ENCODE measurements at places on chromosomes 5 and 9. TPM values are rescaled to one million over a fixed set of nuclear protein-coding genes. Genes with fewer than 3 reads are reported as not detected.

DNA sequence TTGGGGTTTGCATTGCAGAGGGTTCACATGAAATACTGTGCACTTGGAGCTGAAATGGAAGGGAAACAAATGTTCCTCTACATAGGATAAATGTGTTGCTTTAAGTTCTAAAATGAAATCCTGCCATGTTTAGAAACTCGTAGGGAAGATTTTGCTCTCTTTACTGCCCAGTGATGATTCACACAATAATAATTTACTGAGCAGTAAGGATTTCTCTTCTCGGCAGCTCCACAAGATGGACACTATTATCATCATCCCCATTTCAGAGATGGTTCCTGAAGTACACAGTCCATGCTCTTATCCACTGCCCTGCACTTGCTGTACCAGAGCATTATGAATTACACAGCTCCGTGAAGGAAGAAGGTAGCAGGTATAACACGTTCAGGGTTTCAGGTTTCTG, 4.1 kb downstream of the HACD4 start:
- no peak for ATAC-seq

GRCh38 chr5:80206282-80206681, 49.6 kb downstream of the SERINC5 start:
- no peak for ATAC-seq

DNA sequence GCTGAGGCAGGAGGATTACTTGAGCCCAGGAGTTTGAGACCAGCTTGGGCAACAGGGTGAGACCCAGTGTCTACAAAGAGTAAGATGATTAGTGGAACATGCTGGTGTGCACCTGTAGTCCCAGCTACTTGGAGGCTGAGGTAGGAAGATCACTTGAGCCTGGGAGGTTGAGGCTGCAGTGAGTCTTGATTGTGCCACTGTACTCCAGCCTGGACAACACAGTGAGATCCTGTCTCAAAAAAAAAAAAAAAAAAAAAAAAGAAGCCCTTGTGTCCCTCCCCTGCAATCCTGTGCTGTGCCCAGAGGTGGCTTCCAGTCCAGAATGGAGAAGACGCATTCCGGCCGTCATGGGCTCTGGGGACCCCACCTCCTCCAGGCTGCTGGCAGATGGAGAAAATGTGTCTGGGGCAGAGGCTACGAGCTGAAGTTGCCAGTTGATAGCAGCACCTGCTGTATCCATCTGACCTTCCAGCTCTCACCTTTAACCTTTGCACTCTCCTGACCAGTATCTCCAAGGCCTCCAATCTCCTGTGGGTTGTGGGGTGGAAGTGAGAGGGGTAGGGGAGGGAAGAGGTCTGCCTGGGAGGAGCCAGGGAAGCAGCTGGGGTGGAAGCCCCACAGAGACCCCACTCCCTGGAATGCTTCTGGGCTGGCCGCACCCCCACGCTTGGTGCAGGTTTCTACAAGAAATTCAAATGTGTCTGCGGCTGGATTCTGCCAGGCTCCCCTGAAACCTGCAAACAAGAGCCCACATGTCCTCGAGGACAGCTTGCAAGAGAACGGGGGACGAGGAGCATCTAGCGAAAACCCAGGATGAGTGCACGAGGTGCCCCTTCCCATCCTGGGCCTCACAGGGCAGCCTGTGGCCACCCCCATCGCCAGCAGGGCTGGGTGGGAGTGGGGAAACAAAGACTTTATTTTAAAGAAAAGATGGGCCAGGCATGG, 148.3 kb upstream of the IER5L start:
- ATAC-seq: no peak

DNA sequence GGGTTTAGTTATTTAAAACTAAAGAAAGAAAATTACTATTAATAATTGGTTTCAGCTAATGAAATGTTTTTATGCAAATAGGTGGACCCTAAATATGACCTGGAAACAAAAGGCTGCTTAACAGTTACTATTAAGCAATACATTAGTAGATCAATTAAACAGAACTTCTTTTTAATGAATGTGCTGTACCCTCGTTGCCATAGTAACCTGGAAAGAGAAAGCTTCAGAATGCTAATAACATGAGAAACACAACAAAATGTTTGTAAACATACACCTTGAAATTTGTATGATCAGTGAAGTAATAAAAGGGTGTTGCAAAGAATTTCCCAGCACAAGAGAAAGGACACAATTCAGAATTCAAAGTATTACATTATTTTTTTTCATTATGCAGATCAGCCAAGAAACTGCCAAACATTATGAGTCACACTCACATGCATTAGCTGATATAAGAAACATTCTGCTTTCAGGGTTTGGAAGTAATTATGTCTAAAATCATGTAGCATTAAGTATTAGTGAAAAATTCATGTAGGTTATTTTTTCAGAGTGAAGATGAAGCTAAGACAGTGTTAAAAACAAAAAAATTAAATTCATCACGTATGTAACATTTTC, 348.3 kb downstream of the ISL1 start:
- no peak for ATAC-seq

DNA sequence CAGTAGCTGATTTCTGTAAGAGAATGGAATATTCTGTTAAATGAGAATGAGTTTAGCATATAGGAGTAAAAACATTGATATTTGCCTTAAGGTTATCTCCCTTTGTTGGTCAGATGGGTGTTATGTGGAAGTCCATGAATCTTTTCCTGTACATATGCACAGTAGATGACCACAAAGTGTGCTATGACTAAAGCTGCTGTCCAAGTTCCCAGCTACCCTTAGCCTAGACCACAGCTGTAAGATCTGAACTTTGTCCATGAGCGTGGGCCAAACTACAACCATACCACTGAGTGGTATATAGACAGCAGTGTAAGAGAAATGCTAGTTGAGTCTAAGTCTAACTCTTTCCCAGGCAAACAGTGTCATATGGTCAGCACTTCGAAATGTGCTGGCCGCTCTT, 48.8 kb downstream of the CD180 start:
- ATAC-seq: no peak

GRCh38 chr9:93578844-93579243, 2.5 kb downstream of the PHF2 start:
- ATAC-seq: no peak

DNA sequence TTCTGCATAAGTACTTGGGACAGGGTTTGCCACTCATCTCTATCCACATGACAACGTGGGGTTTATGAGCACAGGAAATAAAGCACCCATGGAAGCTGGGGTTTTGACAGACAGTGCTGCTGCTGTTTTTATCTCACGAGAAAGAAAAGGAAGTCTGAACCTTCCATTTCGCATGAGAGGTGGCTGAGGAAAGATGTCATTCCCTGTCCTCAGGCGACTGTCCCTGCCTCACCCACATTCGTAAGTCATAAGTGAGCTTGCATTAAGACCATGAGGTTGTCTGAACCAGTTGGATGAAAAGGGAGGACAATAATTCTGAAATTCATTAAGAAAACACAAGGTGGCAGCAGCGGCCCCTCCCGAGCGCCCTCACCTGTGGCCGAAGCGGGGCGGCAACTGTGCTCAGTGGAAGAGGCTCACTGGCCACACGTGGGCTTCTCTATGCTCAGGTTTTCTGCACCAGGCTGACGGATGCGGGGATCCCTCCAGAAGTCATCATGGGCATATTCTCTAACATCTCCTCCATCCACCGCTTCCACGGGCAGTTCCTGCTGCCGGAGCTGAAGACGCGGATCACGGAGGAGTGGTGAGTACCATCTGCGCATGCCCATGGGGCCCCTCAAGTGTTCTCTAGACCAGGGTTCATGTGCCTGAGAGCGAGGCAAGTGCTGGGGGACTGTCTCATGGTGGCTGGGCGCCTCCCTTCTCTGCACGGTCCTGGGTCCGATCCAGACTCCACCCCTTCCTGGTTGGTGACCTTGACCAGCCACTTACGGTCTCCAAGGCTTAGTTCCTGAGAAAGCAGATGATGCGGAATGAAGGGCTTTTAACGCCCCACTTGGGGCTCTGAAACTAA, 54.7 kb upstream of the SUSD3 start:
- ATAC-seq: peak; percentile 80

DNA sequence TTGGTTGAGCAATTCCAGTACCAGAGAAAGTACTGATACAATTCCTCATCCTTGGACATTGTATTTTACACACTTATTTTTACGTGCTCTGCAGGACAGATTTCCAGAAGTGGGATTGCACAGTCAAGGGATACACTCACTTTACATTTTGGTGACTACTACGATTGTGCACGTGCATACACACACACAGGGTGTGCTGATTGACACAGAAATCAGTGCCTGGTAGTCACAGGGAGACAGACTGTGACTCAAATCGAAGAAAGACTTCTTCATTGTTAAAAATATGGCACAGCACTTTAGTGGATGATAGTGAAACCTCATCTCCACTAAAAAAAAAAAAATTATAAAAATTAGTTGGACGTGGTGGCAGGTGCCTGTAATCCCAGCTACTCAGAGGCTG, 1.5 kb downstream of the GARIN3 start:
- ATAC-seq: no peak

- no peak for ATAC-seq
Observed at GRCh38 chr9:12954441-12954840, 179.6 kb downstream of the LURAP1L start.

GRCh38 chr5:23591250-23591649, 83.8 kb downstream of the PRDM9 start:
- no peak for ATAC-seq

- peak; percentile 32 for ATAC-seq
Observed at GRCh38 chr5:146137967-146138403, 32.6 kb upstream of the PLAC8L1 start.

DNA sequence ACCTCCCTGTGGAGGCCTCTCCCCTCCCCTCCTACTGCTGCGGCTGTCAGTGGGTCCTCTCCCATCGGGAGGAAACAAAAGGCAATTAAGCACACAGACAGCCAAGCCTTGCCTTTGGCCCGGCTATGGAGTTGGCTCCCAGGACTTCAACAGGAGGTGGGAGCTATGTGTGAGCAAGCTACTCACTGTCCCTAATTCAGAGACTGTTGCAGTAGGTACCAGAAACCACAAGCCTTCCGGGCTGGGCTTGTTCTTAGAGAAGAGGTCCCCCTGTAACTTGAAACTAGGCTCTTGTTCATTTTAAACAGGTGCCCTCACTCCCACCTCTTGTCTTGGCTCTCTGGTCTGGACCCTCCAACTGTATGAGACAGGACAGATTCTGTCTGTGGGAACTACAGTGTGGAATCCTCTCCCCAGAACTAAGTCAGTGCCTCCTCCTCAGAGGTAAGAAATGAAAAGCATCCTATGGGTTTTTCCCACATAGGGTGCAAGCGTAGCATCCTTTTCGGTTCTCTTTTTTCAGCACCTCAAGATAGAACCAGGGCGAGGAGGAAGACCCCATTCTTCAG, 561.1 kb downstream of the EBF1 start:
- no peak for ATAC-seq

DNA sequence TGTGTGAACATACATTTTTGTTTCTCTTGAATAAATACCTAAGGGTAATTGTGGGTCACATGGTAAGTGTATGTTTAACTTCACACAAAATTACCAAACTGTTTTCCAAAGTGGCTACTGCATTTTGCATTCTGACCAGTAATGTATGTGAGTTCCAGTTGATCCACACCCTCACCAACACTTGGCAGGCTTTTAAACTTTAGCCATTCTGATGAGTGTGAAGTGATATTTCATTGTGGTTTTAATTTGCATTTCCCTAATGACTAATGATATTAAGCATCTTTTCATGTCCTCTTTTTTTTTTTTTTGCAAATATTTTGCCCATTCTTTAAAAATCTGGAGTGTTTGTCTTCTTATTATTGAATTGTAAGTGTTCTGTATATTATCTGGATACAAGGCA, 53.5 kb upstream of the MAST4 start:
- ATAC-seq: no peak

- no peak for ATAC-seq
Observed at GRCh38 chr5:171588790-171589189, 169.3 kb downstream of the FGF18 start.

- peak; percentile 14 for ATAC-seq
Observed at GRCh38 chr9:137085920-137086530, 760 bp upstream of the MAN1B1 start.

- ATAC-seq: no peak
Observed at GRCh38 chr5:19855453-19855852, 132.5 kb downstream of the CDH18 start.

The SLC36A2 gene
- total RNA-seq: not detected

The EIF4E1B gene
- not detected for total RNA-seq

The CEP72 gene
- total RNA-seq: 8.2 TPM

The IL5 gene
- total RNA-seq: not detected

The SPAG8 gene
- total RNA-seq: 0.20 TPM

The PCDHB15 gene
- total RNA-seq: 0.44 TPM
